NCI-H82 (cell line): ENCODE measurements at places on chromosomes 11 and 22.

GRCh38 chr11:70771099-70771885 lies 373.0 kb downstream of the CTTN start:
- peak; percentile 9 for DNase-seq

DNA sequence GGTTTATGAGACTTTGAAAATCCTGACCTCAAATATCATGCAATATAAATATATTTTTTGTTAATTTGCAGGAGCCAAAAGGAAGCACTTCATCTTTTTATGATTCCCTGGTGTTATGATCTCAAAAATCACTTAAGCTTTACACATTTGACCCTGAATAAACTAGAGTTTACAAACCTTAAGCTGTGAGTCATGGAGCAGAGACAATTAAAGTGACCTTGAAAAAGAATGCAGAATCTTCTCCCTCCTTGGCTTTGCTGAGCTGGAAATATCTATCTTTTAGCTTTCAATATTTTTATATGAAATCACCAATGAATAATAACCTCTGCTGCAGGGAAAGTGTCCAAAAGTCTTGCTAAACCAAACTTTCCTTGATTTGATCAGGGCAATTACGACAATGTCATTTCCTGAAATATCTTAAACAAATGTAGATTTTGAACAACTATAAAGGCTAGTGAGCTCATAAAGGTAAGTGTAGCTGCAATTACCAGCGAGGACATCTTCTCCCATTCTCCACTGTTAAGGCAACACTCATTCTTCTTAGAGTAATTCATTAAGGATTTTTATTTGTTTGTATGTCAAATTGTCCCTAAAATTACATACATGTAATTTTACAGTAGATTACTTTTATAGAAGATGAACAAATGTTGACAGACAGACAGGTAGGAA lies 747.0 kb upstream of the LUZP2 start:
- no peak for DNase-seq

GRCh38 chr11:92523611-92524010 lies 299.0 kb downstream of the FAT3 start:
- DNase-seq: no peak

GRCh38 chr22:37681556-37682049 lies 4.5 kb upstream of the NOL12 start:
- DNase-seq: peak; percentile 82

DNA sequence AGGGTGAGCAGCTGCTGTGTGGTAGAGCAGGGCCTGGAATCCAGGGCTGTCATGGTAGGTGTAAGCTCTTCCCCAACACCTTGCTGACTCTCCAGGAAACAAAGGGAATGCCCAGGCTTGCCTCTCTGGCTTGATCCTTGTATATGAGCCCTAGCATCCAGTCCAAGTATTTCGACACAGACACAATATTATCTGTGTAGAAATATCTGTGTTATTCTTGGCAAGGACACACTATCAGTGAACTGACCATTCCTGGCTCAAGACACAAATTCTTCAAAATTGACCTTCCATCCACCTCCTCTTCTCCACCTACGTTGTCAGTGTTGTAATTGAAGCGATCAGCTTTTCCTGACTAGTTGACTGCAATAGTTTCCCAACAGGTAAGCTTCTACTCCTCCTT lies 312.0 kb upstream of the NARS2 start:
- DNase-seq: no peak

DNA sequence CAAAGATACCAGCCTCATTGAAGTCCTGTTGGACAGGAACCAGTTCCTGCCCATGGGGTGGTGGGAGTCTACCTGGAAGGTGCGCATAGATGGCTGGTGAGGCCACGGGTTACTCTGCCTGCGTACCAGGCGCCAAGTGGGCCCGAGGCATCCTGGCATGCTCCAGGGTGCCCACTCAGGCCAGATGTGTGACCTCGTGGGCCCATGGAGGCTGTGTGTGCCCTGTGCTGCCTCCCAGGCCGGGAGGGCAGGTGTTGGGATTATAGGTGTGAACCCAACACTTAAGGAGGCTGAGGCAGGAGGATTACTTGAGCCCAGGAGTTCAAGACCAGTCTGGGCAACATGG lies 23.1 kb downstream of the TANGO2 start:
- DNase-seq: no peak

- DNase-seq: no peak
These were observed 1336.8 kb downstream of the TBC1D22A start for GRCh38 chr22:48099251-48099650.
